ENCODE measurements at places on chromosomes 5 and 9.
A peak's percentile ranks its signal among the peaks of the same experiment; 100 is the strongest.

DNA sequence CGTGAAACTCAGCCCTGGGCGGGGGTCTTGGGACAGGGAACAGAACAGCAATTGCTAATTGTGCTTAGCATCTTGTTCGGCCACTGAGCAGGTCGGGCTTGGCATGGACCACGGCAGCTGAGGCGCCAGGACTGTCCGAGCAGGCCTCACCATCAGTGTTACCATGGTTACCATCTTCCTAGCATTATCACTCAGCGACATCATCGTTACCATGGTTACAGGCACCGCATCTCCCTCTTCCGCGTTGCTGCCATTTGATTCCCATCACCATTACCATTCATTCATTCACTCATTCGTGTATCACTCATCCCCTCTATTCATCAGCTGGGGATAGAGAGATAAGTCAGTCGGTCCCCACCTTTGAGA lies 81.0 kb upstream of the ZBTB43 start:
- DNase-seq, result no peak

GRCh38 chr9:116868201-116868600 lies 181.1 kb downstream of the TRIM32 start:
- DNase-seq, result no peak

DNA sequence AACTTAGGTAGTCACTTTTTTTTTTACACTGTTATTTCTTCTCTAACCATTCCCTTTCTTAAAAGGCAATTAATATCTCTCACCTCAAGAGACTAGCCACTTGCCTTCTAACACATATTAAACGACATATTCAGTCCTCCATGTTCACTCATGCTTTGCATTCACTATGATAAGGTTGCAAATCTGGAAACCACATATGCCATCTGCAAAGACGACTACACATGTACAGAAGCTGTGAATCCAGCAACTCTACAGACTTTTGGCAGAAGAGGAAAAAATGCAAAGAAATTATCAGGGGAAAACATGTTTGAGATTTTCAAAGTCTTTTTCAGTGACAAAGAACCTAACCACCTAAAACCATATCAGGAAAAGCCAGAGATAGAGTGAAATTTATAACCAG lies 112.1 kb downstream of the EPB41L4A start:
- no peak for DNase-seq

GRCh38 chr5:40404613-40405012 lies 275.1 kb upstream of the PTGER4 start:
- no peak for DNase-seq

DNA sequence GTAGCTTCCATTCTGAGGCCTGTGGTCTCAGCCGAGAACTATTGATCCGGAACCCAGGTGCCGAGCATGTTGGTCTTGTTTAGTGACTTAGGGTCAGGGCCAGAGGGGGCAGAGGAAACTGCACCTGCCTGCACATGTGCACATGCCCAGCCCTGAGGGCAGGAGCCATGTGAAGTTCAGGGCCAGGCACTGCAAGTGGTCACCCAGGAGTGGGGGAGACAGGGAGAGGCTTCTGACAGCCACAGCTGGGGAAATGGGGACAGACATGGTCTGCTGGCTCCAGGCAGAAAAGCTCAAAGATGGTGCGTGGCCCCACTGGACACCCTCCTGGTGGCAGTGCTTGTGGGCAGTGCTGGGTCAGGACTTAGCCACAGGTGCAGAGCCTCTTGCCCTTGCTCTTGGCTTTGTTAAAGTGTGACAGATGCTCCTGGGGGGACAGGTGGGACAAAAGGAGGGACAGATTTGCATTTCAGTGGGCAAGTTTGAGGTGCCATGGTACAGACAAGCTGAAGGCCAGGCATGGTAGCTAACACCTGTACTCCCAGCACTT lies 134.4 kb downstream of the CACNA1B start:
- no peak for DNase-seq

GRCh38 chr9:6525326-6526045 lies 112.5 kb downstream of the UHRF2 start:
- DNase-seq, result no peak

- DNase-seq, result no peak
These were observed 23.1 kb downstream of the TRIM7 start for GRCh38 chr5:181181650-181182565.

DNA sequence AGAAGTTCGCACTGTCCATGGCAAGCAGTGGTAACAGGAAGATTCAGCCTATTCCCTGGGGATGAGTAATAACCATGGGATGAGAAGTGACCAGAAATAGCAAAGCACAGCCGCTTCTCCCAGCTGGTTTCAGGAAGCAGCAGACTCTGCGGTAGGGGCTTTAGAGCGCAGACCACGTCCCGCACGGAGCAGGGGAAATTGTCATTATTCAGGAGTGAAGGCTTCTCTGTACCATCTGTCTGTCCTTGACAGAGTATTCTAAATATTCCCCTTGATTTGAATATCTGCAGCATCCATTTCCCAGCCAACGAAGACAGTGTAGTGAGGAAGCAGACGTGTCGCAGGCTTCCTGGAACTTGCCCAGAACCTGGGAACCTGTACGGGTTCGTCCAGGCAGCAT lies 159.6 kb downstream of the NXNL2 start:
- peak; percentile 65 for DNase-seq

DNA sequence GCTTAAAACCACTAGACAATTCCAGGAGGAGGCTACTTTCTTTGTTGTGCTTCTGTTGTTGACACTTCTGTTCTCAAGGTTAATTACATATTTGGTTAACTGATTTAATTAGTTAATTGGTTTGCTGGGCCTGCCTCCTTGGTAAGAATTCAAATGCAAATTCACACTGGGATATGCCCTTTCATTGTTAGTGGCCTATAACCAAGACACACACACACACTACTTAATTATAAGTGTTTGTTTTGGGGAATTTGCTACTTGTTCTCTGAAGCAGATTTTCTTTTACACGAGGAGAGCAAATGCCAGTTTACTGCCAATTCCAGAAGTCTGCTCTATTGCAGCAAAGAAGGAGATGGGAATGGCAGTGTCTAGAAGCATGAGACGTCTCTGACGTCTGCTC lies 101.6 kb upstream of the BASP1 start:
- no peak for DNase-seq

DNA sequence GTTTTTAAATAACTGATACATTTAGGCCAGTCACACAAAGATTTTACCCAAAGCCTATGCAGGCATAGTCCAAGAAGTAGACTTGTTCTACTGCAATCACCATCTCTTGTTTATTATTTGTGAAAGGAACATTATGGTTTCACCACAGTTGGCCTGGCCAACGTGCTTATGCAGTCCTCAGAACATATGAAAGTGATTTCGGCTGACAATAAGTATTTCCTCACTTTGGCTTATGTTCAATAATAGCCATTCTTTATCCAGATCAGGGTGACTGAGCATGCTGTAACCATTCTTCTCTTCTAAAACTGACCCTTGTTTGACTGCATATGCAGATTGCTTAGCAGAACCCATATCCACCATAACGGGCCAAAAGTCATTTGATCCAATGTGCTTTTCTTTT lies 76.6 kb upstream of the CCDC152 start:
- DNase-seq, result no peak

- DNase-seq, result no peak
These were observed 2.9 kb downstream of the ALDH1A1 start for GRCh38 chr9:72949918-72950325.

- DNase-seq, result no peak
These were observed 23.2 kb upstream of the NAA35 start for GRCh38 chr9:85917756-85918155.

GRCh38 chr9:78438780-78439179 lies 141.9 kb downstream of the PSAT1 start:
- DNase-seq, result no peak

DNA sequence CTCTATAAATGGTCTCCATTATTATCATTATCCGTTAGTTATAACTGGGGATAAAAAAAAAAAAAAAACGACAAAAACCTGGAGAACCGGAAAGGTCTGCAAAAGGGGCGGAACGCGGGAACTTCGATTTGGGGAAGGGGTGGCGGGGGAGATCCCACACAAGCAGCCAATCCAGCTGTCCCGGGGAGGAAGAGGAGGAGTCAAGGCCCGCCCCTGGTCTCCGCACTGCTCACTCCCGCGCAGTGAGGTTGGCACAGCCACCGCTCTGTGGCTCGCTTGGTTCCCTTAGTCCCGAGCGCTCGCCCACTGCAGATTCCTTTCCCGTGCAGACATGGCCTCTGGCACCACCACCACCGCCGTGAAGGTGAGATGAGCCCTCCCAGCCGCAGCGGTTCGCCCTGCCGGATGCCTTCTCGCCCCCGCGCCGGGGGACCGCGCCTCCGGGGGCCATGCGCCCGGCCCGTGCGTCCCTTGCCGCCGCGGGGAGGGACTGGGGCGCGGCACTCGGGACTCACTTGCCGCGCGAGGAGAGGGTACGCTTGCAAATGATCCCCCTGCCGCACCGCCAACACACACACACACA lies at the start of gene MTAP:
TSS of gene MTAP (plus strand) at position 219 of the 583 bp plus-strand sequence. CDS start at position 332, 113 bp downstream.
- peak; percentile 75 for DNase-seq

- no peak for DNase-seq
These were observed 101.3 kb downstream of the CNTLN start for GRCh38 chr9:17236147-17236546.

DNA sequence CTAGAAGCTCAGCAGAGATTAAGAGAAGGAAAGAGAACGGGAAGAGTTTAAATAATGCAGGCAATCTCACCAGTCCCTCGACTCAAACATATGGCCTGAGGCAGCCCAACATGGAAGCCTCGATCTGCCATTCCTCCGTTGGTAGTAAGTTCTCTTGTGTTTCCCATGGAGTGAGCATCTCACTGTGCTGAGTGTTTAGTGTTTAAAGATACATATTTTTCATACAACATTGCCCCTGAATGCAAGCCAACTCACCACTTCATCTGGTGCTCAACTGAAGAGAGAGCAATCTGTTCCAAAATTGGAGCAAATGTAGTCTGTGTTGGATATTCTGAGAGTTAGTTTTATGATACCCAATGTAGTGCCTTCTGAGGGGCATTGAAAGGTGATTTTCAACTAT lies 171.5 kb upstream of the ATP10B start:
- DNase-seq, result no peak

GRCh38 chr9:18109675-18110074 lies 364.3 kb upstream of the ADAMTSL1 start:
- DNase-seq, result no peak

DNA sequence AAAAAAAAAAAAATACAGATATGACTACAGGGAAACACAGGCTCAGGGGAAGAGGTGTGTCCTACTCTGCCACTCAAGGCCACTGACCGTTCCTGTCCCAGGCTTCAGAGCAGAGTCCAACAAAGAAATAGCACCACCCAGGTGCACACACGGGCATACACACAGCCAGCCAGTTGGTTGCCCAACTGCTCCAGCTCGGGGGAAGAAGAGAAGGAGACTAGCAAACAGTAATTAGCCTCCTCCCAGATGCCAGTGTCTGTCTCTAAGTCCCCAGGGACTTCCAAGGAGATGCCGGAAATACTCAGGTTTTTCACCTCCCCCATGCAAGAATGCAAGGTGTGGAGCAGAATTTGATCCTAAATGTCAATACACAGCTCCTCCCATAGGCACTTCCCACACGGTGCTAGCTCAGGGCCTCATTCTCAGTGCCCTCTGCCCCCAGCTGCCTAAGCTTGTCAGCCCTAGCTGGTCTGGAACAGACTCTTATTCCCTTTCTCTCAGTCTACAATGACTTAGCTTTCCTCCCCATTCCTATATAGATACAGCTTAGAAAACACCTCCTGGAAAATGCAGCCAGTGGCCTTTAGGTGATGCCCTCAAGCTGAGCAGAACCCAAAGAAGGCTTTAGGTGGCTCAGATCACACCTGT lies 1.7 kb downstream of the MYORG start:
- DNase-seq, result no peak

DNA sequence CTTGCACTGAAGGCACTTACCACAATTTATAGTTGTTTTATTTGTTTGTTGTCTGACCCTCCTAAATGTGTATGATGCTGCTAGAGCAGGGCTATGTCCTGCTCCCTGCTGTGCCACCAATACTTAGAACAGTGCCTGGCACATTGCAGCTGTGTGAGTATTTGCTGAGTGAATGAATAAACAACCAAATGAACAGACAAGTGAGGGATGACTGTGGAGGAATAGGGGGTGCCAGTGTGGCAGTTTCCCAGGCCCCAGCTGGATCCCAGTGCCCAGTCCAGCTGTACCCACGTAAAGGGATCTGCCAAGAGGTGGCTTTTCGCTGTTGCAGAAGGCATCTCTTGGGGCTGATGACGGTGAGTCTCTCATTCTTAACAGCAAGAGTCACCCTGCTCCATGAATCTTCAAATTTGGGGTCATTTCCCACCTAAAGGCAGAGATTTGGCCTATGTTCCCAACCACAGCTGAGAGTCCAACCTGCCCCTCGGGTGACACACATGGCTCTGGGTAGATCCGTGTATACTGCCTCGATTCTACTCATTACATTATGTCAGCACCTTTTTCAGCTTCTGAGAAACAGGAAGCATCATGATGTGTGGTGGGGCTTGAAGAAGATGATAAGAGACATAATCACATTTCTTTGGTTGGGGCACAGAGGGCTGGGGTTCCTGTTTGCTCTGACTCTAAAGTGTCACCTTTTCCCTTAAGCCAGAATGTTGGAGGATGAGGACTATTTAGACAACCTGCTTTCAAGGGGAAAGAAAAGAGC lies 14.3 kb downstream of the IL5 start:
- DNase-seq, result no peak

- no peak for DNase-seq
These were observed 31.9 kb upstream of the CEP120 start for GRCh38 chr5:123455095-123455494.

Data from anterior cingulate cortex (tissue), 58 donors.